HS-5 (cell line): ENCODE measurements at places on chromosomes 7 and 10.

DNA sequence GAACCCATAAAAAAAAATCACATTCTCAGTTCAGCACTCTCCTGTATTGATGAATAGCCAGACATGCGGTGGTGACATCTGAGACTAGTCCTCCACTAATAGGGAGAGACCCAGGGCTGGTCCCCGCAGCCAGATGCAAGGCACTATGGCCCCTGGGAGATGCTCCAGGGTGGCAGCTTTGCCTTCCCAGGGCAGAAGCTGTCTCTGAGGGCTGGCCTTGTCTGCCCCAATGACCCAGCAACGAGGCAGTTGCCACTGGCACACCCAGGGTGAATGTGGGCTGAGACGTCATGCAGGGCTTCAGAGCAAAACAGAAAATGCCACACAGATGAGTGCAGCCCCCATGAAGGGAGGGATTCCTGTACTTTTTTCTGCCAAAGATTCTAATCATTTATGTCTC, 50.1 kb upstream of the GDF10 start:
- no peak for DNase-seq

DNA sequence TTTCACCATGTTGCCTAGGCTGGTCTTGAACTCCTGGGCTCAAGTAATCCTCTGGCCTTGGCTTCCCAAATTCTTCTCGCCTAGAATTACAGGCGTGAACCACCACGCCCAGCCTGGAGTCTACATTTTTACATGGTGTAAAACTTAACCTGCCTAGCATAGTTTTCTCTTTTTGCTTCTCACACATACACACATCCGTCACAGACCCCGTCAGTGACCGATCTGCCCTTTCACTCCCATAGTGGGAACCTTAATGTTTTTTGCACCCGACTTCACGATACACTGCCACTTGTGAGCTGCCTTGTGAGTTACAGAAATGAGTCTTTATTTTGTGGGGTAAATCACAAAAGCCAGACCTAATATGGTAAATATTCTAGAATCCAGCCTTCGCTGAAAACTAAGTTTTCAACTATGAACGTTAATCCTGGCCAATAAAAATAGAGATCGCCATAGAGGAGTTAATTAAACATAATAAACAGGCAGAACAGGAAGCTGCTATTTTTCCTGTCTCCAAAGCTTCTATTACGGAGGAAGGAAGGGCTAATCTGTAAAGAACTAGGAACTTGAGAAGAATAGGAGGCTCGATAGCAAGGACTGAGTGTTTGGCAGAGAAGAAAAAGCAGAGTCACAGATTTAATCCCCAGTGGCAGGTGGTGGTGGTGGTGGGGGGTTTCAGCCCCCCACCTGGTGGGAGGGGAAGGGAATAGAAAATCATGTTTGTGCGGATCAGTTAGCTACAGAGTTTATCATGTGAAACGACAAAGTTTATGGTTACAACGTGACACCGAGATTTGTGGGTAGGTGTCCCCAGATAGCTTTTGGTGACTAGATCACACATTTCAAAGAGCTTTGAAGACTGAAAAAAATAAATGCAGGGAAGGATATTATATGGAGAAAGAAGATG, 14.7 kb upstream of the FAM171A1 start:
- DNase-seq = no peak

DNA sequence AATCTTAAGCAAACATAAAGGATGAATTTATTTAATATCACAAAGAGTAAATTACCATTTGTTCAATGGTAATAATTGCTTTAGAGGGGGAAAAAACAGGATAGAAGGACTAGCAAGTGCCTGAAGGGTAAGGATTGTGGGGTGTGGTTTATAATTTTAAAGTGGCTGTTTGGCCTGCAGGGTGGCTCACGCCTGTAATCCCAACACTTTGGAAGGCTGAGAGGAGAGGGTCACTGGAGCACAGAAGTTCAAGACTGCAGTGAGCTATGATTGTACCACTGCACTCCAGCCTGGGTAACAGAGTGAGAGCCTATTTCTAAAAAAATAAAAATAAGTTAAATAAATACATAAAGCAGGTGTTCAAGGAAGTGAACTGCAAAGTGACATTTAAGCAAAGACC, 199.9 kb upstream of the AHR start:
- no peak for DNase-seq

DNA sequence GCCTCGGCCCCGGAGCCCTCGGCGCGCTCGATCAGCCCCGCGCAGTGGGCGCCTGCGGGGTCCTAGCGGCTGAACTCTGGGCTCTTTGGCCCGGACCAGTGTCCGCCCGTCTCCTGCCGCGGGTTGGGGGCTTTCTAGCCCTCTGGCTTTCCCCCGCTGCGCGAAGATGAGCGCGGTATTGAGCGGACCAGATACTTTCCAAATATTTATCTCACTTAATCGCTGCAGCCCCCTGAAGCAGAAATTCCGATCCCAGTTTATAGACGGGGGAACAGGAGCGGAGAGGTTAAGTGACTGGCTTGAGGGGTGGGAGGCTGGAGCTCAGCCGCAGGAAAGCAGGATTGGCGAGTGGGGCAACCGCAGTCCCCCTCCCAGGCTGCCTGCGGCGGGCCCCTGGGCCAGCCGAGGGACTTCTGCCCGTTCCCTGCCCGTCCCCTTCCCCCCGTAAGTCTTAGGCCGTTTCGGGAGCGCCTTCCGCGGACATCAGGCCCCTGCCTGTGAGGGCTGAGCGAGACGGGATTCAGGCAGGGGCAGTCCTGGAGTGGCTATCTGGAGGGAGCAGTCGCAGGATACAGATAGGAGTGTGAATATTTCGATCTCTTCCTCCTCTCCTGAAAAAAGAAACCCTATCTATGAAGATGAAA, 565 bp downstream of the STRIP2 start:
- DNase-seq = no peak

DNA sequence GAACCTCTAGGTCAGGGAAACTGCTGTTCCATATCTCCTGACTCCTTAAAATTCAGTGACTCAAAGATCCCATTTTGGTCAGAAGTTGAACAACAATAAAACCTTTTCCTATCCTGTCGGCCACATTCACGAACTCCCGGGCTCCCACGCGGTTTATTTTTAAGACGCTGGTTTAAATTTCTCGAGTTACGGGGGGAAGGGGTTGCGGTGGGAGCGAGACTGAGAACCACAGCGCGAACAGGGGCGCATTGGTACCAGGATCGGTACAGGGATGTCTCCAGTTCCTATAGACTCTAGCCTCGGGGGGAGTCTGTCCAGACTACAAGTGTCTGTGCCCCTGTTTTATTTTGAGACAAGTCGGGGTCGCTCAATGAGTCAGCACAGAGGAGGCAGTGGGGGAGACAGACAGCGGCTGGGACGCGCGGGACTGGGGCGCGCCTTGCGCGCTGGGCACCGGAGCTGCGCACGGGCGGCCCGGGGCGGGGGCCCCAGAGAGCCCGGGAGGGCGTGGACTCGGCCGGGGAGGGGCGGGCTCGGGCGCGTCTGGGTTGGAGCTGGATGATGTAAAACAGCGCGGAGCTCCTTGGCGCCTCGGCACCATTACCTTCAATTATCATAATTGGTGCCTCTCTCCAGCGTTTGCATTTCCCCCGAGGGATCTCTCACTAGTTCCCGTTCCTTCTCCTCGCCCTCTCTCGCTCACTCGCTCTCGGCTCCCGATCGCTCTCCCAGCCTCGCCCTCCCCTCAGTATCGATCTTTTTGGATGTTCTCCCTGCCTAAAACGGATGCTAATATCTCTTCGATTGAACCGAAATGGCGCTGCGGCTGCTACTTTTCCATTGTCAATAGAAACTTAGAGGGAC, 8.7 kb upstream of the BAMBI start:
- no peak for DNase-seq
